Activated CD8-positive, alpha-beta memory T cell treated with anti-CD3 and anti-CD28 coated beads for 48 hours (primary cell): ENCODE measurements at places on chromosomes 1 and 21.

- no peak for DNase-seq
Observed at GRCh38 chr1:35600593-35600992, 27.5 kb downstream of the TFAP2E start.

GRCh38 chr1:65066766-65067490 is 81.1 kb upstream of the AK4 start:
- DNase-seq = peak; percentile 54

GRCh38 chr1:7388488-7389185 is 382.5 kb upstream of the VAMP3 start:
- no peak for DNase-seq

DNA sequence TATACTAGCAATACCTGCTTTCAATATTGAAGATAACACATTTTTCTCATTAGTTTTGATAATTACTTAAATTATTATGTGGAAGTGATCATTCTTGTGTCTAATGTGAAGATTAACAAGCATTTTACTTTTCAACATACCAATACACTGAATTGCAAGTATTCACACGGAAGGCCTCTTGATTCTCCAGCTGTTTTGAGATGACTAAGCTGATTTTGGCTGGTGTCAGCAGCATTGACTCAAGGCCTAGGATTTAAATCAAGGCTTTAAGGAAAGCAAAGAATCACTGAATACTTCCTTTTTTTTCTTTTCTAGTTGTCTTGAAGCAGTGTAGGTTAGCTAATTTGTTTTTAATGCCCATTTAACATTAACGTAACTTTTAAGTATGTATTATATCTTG is 373.7 kb downstream of the SRGAP2C start:
- DNase-seq = no peak

DNA sequence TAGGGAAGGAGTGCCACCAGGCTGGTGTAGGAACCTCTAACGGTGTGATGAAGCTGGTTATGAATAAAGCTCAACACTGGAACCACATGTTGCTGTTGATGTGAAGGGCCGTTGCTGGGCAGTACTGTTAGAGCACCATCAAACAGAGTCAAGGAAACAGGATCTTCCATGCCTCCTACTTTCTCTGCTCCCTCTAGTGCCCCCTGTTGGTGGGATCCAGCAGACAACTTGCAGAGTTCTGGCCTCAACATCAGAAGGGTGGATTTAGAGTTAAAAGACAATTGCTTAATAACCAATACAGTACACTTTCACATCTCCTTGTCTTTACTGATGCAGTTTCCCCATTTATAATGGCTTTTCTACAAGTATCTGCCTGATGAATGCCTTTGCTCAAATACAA is 336.4 kb downstream of the NTNG1 start:
- no peak for DNase-seq
